ENCODE measurements at places on chromosomes 7 and 10.

DNA sequence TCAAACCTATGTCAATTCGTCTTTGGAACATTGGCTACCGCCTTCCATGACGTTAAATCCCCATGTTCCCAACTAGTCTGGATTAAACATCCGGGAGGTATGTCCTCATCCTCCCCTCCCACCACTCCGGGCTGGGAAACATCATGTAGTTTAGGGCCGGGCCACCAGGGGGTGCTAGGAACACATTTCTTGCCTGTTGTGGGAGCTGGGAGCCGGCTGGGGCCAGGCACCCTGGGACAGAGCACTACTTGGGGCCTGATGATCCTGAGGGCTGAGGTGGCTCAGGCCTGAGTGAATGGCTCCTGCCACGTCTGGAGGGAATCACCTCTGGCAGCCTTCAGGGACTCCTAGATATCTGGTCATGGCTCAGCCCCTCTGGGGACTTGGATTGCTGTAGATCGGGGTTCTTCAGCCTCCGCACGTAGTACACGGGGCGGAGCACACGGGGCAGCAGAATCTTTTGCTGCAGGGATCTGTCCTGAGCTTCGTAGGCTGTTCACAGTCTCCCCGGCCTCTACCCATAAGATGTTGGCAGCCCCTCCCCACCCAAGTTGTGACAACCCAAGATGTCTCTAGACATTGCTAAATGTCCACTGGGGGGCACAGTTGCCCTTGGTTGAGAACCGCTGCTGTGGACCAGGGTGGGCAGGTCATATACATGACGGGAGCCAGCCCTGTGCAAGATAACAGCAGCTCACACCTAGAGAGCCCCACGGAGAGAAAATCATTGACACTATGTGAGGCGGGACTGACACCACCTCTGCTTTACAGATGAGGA is 141.2 kb upstream of the ZNF716 start:
- no peak for DNase-seq

DNA sequence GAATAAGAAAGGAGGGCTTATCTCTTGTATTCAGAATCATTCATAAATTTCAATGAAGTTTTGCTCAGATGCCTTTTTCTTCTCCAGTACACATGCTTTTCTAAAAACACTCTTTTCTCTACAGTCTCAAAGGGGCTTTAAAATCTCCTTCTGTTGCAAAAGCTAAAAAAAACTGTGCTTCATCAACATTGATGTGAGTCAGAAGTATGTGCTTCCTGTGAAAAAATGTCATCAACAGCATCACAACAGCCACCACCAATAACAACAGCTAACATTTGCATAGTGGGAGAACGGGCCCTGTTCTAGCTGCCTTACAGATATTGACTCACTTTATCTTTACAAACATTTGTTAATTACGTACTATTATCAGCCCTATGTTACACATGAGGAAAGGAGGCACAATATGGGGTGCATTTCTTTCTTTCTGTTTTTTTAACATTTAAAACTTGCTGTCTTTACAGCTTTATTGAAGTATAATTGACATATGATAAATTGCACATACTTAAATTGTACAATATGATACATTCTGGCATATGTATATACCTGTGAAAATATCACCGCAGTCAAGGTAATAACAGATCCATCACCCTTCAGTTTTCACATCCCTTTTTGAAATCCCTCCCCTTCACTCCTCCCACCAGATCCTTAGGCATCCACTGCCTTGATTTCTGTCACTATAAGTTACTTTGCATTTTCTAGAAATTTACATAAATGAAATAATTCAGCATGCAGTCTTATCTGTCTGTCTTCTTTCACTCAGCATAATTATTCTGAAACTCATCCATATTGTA is 1605.4 kb upstream of the LRRTM3 start:
- no peak for DNase-seq

- DNase-seq, result no peak
These were observed 1.8 kb downstream of the PARP12 start for GRCh38 chr7:140060788-140061606.

- peak; percentile 26 for DNase-seq
These were observed 17.6 kb downstream of the SLC35B4 start for GRCh38 chr7:134298902-134299683.

DNA sequence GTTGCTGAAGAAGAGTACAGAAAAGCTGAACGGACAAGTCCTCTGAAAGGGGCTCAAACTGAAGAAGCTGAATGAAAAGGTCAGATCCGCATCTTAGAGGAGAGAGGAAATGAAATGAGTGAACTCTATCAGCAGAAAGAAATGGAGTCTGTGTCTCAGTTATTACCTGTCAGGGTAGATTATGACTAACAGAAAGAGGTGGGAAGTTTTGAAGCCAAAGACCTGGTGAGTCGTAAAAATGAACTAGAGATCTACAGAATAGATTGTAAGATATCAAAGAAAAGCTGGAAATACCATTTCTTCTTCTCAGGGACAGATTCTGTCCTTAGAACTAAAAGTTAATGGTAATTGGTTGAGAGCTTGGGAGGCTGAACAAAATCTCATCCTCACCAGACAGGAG is 11.1 kb upstream of the MBL2 start:
- no peak for DNase-seq

GRCh38 chr10:3425716-3426115 is 253.1 kb upstream of the PITRM1 start:
- DNase-seq, result no peak

- DNase-seq, result no peak
These were observed 386.9 kb upstream of the CNTNAP2 start for GRCh38 chr7:145729691-145730090.

GRCh38 chr7:33517191-33517590 is 387.8 kb downstream of the BBS9 start:
- no peak for DNase-seq

GRCh38 chr7:141660259-141660658 is 41.7 kb downstream of the DENND11 start:
- no peak for DNase-seq

- no peak for DNase-seq
These were observed 37.0 kb upstream of the LRRC17 start for GRCh38 chr7:102875700-102876295.

DNA sequence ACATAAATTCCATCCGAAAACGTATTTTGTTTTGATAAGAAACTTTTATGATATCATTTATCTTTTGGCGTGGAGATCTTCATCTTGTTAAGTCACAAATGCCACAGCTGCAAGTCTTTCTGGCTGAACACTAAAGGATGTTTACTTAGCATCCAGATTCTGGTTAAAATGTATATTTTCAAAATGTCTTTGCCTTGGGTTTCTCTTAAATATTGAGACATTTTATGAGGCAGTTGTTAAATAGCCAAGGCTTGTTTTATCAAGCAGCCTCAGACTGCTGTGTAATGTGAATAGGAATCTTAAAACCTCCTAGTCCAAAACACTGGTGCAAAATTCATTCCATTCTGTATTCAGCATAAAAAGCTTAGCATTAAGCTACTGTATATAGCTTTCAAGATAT is 136.3 kb upstream of the FZD1 start:
- no peak for DNase-seq

DNA sequence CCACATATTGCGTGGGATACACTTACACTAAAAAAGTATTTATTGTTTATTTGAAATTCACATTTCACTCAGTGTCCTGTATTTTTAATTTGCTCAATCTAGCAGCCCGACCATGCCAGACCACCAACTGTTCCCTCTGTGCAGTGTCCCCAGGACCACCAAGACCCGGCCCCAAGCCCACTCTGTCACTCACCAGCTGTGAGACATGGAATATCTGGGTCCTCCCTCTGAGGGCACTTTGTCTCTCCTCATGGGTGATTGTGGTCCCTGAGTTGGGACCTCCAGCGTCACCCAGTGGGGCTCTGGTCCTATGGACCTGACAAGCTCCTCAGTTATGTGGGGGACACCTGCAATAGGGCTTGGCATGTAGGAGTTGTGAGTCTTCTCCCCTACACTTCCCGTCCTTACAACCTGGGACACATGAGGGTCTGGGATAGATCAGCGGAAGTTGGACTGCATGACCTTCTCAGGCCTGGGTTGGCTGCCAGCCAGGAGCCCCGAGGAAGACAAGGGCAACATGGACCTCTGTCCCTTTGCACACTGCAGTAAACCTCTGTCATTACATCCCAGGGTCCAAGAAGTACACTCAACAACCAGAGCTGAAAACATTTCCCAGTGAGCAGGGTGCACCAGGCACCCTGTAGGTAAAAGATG is 12.1 kb downstream of the C10orf71 start:
- no peak for DNase-seq

DNA sequence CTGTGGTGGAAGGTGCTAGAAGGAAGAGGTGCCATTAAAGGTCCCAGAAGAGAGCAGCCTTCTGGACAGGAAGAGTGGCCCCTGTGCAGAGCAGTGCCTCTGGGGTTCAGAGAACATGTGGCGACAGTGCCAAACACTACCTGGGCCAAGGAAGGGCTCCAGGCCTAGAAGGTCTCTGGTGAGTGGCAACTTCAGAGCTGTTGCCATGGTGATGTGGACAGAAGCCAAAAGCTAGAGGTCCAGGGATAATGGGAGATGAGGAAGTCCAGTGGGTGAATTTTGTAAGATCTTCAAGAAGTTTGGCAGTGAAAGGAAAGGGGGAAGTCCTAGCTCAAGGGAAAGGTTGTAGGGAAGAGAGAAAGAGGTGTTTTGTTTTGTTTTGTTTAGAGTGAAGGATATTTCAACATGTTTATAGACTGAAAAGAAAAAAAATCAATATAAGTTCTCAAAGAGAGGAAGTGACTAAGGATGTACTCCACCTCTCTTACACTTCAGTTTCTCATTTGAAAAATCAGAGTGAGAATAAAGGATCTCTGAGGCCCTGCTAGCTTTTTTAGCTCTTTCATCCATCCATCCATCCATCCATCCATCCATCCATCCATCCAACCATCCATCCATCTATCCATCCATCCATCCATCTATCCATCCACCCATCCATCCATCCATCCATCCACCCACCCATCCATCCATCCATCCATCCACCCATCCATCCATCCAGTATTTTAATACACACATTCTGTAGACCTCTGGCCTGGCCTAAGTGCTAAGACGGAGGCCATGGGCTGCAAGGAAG is 77.1 kb upstream of the DUSP5 start:
- DNase-seq, result no peak

GRCh38 chr10:46545861-46546590 is 10.4 kb downstream of the GPRIN2 start:
- DNase-seq, result no peak

GRCh38 chr7:143015926-143016490 is 10.9 kb downstream of the OR9A2 start:
- no peak for DNase-seq

GRCh38 chr7:153698046-153698445 is 354.2 kb upstream of the DPP6 start:
- DNase-seq, result no peak

GRCh38 chr10:102421757-102422512 is 1.3 kb downstream of the FBXL15 start:
- peak; percentile 44 for DNase-seq

- no peak for DNase-seq
These were observed at the start of gene OPN4 for GRCh38 chr10:86654411-86655172. OPN4 (plus strand) TSS chr10:86654547; CDS start chr10:86654784, 237 bp downstream.

DNA sequence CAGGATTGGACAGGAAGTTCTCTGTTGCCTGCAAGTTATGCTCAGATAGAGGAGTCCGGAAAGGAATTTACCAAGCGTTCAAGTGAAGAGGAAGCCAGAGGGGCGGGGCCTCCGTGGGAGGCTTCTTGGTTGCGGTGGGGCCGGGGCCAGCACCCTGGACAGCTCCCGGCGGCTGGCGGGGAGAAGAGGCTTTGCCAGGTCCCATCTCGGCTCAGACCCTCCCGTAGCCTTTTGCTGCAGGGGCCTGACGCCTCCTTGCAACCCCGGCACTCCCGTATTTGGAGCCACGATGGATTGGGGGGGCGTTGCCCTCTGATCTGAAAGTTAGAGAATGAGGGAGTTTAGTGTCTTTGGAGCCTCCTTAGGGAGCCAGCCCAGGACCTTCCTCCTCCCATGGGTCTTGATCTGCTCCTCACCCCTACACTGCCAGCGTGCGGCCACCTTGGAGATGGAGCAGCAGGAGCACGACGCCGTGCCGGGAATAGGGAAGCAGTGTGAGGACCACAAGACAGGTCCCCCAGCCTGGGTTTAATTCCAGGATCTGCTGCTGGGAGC is 3.1 kb upstream of the SLC18A3 start:
- peak; percentile 10 for DNase-seq

DNA sequence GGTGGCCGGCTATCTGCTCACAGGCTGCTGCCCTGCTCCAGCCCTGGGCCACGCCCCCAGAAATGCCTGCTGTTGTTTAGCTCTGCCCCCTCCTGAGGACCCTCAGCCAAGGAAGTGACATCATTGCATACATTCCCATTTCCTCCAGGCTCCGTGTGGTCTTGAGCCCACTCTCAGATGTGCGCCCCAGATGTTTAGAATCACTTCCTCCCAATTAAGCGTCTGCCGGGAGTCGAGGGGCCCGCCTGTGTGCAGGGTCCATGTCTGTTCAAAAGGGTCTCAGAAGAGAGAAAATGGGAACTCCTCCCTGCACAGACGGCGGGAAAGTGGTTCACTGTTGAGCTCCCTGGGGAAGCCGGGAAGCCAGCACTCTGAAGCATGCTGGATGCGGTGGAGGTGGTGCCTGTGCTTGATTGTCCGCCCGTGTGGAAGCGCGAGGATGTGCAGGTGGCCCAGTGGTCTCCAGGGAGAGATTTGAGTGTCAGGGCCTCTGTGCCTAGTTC is 116.9 kb upstream of the PPIF start:
- DNase-seq, result no peak

- no peak for DNase-seq
These were observed 11.6 kb upstream of the CAMK1D start for GRCh38 chr10:12337453-12338372.

- no peak for DNase-seq
These were observed 739.9 kb downstream of the REEP3 start for GRCh38 chr10:64261092-64261491.

GRCh38 chr10:34920578-34920977 is 105.5 kb upstream of the PARD3 start:
- no peak for DNase-seq

DNA sequence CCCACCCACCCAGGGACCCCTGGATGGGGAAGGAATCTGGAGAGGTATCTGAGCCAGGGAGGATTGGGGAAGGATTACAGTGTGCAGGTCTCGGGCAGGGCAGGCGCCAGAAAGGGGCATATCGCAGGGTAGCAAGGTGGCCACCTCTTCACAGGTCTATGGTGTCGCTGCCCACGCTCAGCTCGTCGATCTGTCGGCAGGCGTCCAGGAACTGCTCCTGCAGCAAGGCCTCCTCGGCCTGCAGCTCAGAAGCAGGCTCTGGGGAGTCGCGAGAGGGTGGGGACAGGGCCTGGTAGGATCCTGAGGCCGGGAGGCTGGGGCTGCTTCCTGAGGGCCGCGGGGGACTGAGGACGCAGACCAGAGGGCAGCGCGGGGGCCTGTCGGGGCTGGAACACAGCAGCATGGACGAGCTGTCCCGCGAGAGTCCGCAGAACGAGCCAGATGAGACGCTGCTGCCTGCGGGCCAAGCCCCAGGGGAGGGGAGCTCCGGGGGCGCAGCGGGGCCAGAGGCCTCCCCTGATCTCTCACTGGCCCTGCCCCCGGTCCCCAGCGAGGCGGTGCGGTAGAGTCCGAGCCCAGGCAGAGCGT is 7.1 kb upstream of the RBM28 start:
- no peak for DNase-seq

- no peak for DNase-seq
These were observed 80.5 kb downstream of the C10orf105 start for GRCh38 chr10:71638822-71639719.

- no peak for DNase-seq
These were observed 33.7 kb upstream of the TNRC18 start for GRCh38 chr7:5457245-5457735.
